ENCODE measurements at places on chromosomes 3 and 15.

- no peak for DNase-seq
Observed at GRCh38 chr3:108152274-108152673, 61.4 kb upstream of the CD47 start.

- DNase-seq = no peak
Observed at GRCh38 chr3:171556574-171557145, 96.5 kb upstream of the TNIK start.

- DNase-seq = no peak
Observed at GRCh38 chr3:44160818-44161217, 80.9 kb upstream of the TOPAZ1 start.

DNA sequence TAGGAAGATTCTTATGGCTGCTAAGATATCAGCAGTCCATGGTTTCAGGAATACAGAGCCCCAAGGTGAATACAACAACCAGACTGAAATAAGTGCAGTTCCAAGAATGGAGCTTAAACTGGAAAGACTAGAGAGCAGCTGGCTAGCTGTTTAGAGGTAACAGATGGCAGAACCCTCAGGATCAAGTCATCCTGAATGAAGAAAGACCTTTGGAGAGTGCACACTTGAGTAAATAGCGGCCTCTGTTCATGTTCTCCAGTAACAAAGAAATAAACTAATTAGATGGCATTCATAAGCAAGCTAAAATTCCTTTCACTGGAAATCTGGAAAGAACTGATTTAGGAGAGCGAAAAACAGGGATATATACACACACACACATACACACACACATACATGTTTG is 968.4 kb downstream of the FHIT start:
- no peak for DNase-seq

GRCh38 chr3:851098-851790 is 241.6 kb upstream of the CNTN6 start:
- DNase-seq = no peak

GRCh38 chr3:7999384-7999783 is 502.2 kb upstream of the LMCD1 start:
- DNase-seq = no peak

GRCh38 chr15:69562116-69562515 is 109.5 kb downstream of the RPLP1 start:
- no peak for DNase-seq

DNA sequence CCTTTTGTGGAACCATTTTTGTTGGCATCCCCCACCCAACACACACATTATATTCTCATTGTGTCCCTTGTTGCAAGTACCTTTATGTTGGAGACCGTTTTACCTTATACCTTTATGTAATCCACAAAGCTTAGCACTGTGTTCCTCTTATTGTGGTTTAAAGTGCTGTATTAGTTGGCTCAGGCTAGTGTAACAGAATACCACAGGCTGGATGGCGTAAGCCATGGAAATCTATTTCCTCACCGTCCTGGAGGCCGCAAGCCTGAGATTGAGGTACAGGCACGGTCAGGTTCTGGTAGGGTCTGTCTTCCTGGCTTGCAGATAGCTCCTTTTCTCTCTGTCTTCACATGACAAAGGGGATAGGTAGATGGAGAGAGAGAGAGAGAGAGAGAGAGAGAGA is 302.8 kb downstream of the ROBO2 start:
- no peak for DNase-seq

GRCh38 chr15:82543160-82543559 is 2.9 kb upstream of the RPS17 start:
- DNase-seq = no peak

DNA sequence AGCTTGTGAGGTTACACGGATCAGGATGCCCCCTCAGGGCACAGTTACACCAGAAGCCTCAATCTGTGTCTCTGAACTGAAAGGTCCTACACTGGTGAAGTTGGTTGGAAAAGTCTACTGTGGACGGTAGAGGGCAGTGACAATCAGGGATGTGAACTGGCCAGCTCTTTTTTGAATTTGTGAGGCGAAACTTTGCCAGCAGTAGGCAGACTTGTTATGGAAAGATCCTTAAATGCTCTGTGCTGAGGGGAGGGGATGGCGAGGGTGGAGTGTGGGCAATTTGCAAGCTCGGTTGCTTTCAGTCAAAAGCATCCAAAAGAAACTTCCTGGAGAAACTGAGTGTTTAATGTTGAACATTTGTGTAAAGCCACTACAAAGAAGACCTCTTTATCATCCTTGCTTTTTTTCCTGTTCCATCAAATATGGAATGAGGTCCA is 127.4 kb upstream of the ABHD17C start:
- DNase-seq = no peak

DNA sequence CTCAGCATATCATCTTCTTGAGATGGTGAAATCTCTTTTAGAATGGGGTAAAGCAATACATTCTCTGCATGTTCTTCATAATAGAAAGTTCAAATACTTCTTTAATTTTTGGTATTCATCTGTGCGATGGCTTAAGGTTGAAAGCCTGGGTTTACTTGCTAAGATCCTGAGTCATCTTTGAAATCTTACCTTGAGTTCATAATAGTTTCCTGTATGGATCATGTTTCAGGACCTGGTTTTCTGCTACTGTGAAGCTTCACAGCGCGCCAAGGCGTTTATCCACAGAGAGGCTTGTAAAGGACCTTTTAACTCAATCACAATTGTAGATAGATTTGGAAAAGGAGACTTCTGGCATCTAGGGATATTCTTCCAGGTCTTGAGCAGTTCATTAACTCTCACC is 39.0 kb downstream of the MED12L start:
- no peak for DNase-seq

- DNase-seq = no peak
Observed at GRCh38 chr3:72227486-72228070, 442.6 kb upstream of the PROK2 start.

GRCh38 chr15:33795070-33795469 is 173.2 kb upstream of the CHRM5 start:
- DNase-seq = no peak

- no peak for DNase-seq
Observed at GRCh38 chr15:69685512-69686452, 233.2 kb downstream of the RPLP1 start.

DNA sequence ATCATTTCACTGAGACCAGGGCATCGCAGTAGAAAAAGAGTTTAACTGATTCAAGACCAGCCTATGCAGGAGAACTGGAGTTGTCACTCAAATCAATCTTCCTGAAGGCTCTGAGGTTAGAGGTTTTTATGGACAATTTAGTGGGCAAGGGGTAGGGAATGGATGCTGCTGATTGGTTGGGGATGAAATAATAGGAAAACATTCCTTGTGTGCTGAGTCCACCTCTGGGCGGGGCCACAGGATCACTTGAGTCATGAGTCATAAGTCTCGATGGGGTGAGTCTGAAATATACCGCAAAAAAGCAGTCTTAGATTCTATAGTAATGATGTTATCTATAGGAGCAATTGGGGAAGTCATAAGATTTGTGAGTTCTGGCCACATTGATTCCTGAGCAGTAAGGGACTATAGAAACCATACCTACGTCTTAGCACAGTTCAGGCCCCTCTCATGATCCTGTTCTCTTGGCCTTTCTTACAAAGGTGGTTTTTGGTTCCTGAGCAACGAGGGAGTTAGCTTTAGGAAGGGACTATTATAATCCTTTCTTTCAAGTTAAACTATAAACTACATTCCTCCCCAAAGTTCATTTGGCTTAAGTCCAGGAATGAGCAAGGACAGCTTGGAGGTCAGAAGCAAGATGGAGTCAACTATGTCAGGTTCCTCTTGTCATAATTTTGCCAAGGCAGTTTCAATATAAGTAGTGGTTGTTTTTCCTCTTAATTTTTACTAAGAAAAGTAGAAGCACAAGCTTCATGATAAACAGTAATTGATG is 2.7 kb upstream of the OPA1 start:
- DNase-seq = no peak

DNA sequence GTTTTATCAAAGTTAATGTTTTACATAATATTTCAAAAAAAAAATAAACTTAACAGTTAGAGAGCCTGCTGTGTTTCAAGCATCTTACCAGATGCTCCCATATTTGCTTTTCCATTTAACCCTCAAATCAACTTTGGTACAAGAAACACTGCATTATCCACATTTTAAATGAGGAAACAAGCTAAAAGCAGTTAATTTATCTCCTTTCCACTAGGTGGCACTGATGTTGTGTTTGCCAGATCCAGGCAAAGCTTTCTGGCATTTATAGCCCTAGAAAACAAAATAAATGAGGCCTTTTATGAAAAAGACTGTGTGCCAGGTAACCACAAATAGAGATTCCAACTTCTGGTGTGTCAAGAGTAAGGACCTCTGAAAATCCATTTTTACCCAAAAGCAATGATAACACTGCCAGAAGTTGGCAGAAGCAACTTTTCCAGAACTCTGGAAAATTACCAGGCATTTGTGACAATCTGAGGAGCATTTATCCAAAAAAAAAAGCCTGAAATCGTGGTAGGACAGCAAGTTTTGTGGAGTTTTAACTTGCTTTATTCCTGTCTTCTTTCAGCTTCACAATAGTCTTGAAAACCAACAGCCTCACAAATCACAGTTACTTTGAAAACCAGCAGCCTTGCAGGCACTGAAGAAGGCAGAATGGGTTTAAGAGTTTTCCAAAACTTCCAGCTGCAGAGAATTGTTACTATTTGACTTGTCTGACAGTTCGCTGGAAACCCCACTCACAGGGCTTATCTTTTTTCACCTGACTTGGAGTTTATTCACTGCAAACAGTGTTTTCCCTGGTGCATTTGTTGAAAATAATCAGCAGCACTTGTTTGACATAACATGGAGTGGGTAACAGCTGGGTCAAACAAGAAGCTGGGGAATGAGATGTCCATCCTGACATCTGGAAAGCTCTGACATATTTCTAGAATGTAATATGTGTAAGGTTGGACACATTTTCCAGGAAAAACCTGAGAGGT is 9.2 kb downstream of the FAM162A start:
- no peak for DNase-seq

DNA sequence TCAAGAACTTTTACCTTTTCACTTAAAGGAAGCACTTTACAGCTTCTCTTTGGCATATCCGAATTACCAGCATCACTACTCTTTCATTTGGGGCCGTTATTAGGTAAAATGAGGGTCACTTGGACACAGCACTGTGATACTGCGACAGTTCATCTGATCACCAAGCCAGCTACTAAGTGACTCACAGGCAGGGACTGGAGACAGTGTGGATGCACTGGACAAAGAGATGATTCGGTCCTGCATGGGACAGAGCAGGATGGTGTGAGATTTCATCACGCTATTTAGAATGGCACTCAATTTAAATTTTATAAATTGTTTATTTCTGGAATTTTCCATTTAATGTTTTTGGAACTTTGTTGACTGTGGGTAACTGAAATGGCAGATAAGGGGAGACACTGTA is 166.9 kb upstream of the IL12A start:
- DNase-seq = no peak

GRCh38 chr15:100572362-100572983 is 29.5 kb downstream of the LINS1 start:
- no peak for DNase-seq

- no peak for DNase-seq
Observed at GRCh38 chr15:100770661-100771584, 108.7 kb upstream of the ALDH1A3 start.

DNA sequence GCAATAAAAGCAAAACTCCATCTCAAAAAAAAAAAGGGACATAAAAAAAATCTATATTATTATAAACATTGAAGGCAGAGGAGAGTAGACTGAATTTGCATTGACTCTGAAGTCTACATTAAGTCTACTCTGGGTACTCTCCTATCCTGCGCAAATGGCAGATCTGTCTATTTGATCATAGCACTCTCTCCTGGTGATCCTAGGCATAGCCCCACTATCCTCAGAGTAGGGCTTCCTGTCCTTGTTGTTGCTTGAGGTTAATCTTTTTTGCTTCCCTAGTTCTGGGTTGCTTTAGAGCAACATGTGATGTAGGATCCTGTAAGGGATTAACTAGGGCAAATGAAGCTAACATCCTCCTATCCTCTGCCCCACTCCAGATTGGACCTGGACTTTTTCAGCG is 82.1 kb upstream of the LRRFIP2 start:
- no peak for DNase-seq

DNA sequence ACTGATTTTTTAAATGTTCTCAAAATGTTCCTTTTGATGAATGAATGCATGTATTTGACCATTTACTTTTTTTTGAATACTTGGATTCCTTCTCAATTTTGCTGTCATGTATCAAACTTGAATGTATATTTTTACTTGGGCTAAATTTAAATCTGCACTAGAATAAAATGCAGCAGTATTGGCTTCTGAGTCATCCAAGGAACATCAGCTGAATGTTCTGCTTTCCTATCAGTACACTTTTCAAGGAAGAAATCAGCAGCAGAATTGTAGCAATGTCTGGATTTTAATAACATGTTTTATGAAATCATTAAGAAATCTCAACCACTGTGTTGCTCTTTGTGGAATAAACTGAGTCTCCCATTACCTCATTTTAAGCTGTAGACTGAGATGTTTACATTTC is 57.0 kb upstream of the COL6A6 start:
- DNase-seq = no peak

DNA sequence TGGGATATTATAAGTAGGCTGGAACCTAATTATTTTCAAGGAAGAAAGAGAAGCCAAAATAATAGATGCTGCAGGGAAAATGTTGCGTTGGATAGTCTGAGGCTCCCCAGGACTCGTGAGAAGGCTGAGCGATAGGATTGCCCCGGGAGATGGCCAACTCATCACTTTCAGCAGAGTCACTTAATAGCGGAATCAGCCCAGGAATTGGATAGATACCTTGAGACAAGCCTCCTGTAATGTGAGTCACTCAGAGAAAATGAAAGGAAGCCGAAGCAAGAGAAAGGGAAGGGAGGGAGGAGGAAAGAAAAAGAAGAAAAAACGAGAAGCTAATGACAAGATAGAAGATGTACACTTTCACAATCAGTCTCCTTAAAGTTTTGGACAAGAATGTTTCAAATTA is 94.3 kb downstream of the SQOR start:
- DNase-seq = no peak

- DNase-seq = no peak
Observed at GRCh38 chr3:44883999-44884431, 9.6 kb downstream of the TGM4 start.

- no peak for DNase-seq
Observed at GRCh38 chr15:80489030-80489594, 84.9 kb downstream of the ARNT2 start.

GRCh38 chr3:188180114-188180513 is 26.2 kb downstream of the LPP start:
- DNase-seq = no peak

DNA sequence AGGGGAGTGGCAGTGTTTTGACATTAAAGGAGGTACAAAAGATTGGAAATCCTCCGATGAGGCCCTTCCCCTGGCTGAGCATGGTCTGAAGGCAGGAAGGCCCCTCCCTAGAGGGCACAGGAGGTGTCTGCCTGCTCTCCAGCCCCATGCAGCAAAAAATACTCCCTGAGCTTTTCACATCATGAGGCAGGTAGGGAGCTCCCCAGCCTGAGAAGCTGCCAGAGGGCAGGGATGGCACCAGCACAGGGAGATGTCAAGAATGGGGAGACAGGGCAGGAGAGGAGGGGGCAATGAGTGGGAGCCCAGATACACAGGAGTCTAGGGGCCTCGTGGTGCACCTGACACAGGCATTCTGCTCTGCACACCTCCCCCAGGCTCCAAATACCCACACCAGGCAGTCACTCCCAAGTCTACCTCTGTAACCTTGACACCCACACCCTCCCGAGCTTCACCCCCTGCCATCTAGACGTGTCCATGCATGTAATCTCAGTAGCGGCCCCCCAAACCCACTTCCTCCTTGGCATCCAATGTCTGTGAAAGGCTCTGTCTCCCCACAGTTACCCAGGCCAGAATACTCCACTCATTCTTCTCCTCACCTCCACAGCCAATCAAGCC is 22.9 kb downstream of the GRAMD2A start:
- DNase-seq = no peak

All from stimulated activated CD4-positive, alpha-beta T cell treated with anti-CD3 and anti-CD28 coated beads, Interleukin-1b, Interleukin-23, amount 100 ng/mL, for 4 hours (primary cell).